ENCODE measurements at places on chromosomes 16 and 17. TPM values are rescaled to one million over a fixed set of nuclear protein-coding genes. Genes with fewer than 3 reads are reported as not detected.

The TTC19 gene
- total RNA-seq, result 26.5 TPM

GRCh38 chr16:19138601-19139000 is 24.8 kb downstream of the ITPRIPL2 start:
- DNase-seq, result peak; percentile 73
- H3K27me3 ChIP-seq, result no peaks in the 10 kb centered on the region
- no peak overlapping the region for H3K4me3 ChIP-seq
- peaks cover 5% of the 10 kb centered on the region for H3K4me1 ChIP-seq
- H3K36me3 ChIP-seq, result no peaks in the 10 kb centered on the region
- H3K27ac ChIP-seq, result peak overlapping the region; percentile 46

- no peak overlapping the region for H3K4me3 ChIP-seq
- no peaks in the 10 kb centered on the region for H3K27me3 ChIP-seq
- no peaks in the 10 kb centered on the region for H3K36me3 ChIP-seq
- H3K4me1 ChIP-seq, result no peaks in the 10 kb centered on the region
- H3K27ac ChIP-seq, result no peak overlapping the region
Observed at GRCh38 chr16:6977291-6977690, 355.4 kb upstream of the RBFOX1 start.

DNA sequence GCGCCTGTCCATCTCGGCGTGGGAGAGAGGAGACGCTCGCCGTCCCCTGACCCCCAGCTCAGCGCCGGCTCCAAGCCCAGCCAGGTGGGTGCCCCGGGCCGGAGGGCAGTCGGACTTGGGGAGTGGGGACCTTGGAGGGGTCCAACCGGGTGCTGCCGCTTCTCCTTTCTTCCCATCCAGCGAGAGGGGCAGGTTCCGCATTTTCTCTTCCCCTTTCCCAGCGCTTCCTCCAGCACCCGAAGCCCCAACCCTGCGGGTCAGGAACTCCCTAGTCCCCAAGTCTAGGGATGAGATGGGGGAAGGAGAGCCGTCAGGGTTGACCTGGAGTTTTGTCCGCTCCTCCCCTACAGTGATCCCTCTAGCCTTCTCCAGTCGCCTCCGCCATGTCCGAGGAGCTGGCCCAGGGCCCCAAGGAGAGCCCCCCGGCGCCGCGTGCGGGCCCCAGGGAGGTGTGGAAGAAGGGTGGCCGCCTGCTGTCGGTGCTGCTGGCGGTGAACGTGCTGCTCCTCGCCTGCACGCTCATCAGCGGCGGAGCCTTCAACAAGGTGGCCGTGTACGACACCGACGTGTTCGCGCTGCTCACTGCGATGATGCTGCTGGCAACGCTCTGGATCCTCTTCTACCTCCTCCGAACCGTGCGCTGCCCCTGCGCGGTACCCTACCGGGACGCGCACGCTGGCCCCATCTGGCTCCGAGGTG is at the start of gene OTOP2:
Gene OTOP2, plus strand, starts transcription at position 24 of the 699 bp plus-strand sequence. Its CDS starts 360 bp downstream, at position 384.
- peak within 1 kb of the TSS; percentile 40 for H3K4me3 ChIP-seq
- H3K27me3 ChIP-seq, result peaks cover 80% of the 10 kb centered on the region
- peaks cover 9% of the 10 kb centered on the region for H3K4me1 ChIP-seq
- H3K36me3 ChIP-seq, result no peaks in the 10 kb centered on the region
- H3K27ac ChIP-seq, result no peak within 1 kb of the TSS
- DNase-seq, result peak; percentile 59

All from heart left ventricle (tissue), 16 donors.